ENCODE measurements at places on chromosomes 3 and 15.

- DNase-seq: no peak
These were observed 76.8 kb upstream of the DPH6 start for GRCh38 chr15:35622641-35623340.

DNA sequence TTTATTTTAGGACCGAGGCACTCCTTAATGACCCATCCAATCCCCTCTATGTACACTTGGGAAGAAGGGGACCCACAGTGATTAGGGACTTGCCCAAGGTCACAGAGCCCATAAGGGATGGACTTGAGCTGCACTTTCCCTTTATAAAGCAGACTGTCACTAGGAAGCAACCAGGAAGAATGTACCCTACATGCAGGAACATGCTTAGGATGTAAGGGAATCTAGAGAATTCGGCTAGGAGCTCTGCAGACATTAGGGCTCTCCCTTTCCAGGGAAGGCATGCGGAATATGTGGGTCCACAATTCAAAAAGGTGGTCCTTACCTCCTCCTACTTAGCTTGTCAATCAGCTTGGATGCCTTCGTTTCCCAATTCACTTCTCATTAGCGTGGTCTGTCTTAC is 78.7 kb downstream of the TMEM266 start:
- DNase-seq: no peak

DNA sequence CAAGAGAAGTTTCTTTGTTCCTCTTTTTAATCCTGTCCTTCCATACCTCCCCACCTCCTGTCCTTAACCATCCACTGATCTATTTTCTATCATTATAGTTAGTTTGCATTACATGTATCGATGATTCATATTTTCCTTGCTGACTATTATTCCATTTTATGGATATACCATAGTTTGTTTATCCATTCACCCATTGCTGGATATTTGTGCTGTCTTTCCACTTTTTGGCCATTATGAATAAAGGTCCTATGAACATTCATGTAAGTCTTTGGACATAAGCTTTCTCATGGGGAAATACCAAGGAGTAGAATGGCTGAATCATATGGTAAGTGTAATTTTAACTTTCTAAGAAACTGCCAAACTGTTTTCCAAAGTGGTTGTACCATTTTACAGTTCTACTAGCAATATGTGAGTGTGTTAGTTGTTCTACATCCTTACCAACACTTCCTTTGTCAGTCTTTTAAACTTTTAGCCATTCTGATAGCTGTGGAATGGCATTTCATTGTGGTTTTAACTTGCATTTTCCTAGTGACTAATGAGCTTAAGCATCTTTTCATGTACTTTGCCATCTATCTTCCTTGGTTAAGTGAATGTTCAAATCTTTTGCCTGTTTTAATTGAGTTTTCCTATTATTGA is 11.7 kb downstream of the ATP6V1A start:
- no peak for DNase-seq

GRCh38 chr3:42515391-42515916 is 13.0 kb downstream of the VIPR1 start:
- no peak for DNase-seq

DNA sequence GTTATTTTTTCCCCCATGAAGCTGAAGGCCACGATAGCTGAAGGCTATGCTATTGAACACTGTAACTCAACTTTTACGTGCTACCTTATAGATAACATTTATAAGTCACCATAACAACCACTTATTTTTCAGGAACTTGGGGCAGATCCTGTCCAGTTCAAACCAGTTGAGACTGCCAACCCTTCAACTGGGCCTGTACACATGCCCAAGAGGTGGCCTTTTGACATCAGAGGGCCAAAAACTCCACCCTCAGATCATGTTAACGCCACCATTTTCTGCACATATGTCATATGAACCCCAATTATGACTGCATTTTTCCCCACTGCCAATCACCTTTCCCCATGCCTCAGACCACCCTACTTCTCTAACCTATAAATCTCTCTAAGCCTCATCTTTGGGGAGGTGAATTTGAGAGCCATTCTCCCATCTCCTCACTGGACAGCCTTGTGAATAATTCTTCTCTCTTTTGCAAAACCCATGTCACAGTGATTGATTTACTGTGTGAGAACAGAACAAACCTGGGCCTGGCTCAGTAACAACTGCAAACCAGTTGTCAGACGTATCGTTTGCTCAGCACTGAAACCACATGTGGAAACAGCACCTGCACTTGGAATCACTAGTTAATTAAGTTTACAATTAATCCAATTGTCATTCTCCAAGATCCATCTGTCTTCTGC is 42.5 kb downstream of the ZNF445 start:
- no peak for DNase-seq

DNA sequence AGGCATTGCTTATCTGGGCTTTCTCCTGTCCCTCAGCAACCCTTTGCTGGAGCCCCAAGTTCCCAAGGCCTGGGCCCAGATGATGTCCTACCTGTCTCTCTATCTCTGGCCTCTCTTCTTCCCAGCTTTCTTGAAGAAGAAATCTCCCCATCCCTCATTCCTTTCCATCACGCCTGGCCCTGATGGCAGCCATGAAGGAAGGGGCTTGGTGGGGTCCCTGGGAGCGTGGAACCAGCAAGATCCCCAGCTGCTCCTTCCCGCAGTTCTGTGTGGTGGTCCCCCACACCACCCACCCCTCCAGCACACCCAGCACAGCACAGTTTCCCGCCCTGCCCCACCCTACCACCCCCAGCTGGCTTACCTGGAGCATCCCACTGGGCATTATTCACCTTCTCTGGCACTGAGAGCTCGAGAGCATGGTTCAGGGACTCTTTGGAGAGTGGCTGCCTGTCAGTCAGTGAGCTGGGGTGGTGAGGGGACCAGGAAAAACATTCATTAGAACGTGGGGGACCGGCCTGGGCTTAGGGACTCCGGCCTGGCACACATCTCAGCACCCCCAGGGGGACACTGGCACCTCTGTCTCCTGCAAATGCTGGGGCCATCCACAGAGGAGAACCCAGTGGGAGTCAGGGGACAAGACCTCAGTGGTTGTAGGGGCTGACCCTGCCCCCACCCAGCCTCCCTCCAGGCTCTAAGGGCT is 26.6 kb downstream of the ACSBG1 start:
- DNase-seq: no peak

- DNase-seq: no peak
These were observed 2.5 kb downstream of the TM4SF1 start for GRCh38 chr3:149374793-149375500.

GRCh38 chr15:61049934-61050333 is 179.2 kb downstream of the RORA start:
- no peak for DNase-seq

- DNase-seq: no peak
These were observed 183.9 kb downstream of the PDCD6IP start for GRCh38 chr3:33982269-33982798.

DNA sequence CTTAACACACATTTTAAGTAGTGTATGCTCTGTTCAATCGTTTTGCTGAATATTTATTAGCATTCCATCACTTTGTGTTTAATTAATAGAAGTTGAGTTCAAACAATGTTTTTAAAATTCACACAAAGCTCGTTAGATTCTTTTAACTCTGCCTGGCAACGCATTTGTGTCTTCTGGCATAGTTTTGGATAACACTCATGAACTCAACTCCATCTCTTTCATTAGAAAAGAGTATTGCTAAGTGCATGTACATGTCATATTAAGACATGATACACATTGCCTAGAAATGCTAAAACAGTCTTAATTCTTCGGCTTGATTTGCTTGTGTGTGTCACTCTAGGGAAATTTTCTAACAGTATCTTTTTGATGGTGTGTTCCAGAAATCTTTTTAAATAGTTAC is 15.7 kb downstream of the TSC22D2 start:
- no peak for DNase-seq

GRCh38 chr3:98945101-98945524 is 43.6 kb upstream of the DCBLD2 start:
- no peak for DNase-seq

DNA sequence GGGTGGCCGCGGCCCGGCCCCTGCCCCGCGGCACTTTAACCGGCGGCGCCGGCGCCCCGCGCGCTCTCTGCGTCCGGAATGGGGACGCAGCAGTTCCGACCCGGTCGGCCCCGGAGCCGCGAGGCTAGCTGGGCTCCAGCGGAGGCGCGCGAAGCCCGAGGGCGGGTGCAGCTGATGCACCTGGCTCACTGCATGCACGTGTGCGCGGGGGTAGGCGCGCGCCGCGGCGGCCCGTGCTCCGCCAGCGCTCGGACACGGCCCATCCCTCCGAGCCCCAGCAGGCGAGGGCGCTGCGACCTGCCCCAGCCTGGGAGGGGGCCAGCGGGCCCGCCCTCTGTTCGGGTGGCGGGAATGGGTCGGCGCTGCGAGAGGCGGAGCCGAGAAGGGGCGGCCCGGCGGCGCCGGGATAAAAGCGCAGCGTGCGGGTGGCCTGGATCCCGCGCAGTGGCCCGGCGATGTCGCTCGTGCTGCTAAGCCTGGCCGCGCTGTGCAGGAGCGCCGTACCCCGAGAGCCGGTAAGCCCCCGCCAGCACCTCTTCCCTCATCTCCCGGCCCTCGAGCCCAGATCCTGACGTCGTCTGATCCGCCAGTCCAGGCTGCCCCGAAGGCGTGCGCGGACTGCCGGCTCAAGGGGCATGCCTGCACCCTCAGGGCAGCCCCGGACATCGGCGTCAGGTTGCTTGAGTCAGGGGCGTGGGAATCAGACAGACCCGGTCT is at the start of the genes CHDH and IL17RB:
Gene CHDH (minus strand): TSS at position 286 of the 717 bp plus-strand sequence. CDS start 22,411 bp downstream, outside the sequence.
Gene IL17RB (plus strand): TSS at position 435 of the 717 bp plus-strand sequence. CDS start 21 bp downstream, at position 456.
- DNase-seq: no peak

DNA sequence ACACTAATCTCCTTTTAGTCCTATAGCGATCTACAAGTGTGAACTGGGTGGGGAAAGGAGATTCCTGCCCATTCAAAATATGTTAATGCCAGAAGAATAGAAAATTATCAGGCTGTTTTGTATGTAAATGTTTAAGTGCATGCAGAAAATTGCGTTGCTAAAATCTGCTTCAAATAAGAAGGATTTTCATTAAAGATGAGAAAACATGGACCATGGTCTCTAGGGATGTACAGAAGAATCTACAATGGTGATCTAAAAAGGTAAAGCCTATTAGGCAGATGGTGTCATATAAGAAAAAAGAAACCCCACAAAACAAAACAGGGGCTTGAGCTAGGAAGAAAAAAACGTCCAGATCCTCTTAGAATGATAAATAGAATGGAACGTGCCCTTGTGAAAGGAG is 287.5 kb upstream of the ROBO1 start:
- no peak for DNase-seq

DNA sequence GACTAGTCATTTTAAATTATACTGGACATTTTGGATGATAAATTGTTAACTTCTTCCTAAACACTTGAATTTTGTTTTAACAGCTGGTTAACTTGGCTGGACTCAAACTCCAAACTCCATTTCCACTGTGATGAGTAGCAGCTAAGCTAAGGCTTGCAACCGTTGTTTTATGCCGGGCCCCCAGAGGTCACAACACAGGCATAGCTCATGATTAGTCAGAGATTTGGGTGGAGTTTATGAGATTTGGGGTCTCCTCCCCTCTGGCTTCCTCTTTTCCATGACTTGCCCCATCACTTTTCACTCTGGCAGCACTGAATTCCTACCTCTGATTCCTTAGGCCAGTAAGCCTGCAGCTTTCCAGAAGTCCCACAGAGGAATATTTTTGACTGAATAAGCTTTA is 12.8 kb downstream of the THAP10 start:
- DNase-seq: no peak

DNA sequence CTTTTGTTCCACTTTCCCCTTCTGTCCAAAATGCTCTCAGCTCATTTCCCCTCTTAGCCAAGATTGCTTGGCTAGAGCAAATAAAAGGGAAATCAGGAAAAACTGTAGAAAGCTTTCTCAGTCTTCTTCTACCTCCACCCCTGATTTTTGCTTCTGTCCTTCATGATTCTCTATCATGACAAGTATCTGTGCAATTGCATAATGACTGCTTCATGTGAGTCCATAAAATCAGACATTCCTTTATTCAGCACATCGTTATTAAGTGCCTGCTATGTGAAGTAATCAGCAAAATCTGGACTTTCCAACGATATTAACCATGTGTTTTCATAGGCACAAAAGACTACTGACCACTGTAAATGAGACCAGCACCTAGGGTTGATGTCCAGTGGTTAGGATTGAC is 321.5 kb upstream of the CBLB start:
- no peak for DNase-seq

- no peak for DNase-seq
These were observed 9.3 kb upstream of the TOPAZ1 start for GRCh38 chr3:44232407-44232806.

GRCh38 chr3:53998980-53999379 is 107.3 kb upstream of the SELENOK start:
- no peak for DNase-seq

DNA sequence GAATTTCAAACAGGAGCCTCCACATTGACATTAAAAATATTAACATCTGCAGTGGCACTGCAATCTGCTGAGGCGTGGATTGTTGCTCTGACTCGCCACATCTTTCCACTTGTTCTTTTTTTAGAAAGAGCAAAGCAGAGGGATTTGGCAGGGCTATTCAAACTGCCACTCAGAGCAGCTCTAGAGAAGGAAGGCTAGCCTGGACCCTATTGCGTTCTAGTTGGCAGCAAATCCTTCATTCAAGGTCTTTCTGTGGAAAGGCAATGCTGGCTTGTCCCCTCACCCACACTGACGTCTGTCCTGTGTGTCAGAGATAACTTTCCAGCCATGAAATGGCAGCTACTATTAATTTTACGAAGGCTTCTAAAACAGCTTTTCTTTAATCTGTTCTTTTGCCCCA is 483.2 kb upstream of the SGO1 start:
- no peak for DNase-seq

GRCh38 chr3:123841476-123842238 is 42.5 kb downstream of the MYLK start:
- no peak for DNase-seq

DNA sequence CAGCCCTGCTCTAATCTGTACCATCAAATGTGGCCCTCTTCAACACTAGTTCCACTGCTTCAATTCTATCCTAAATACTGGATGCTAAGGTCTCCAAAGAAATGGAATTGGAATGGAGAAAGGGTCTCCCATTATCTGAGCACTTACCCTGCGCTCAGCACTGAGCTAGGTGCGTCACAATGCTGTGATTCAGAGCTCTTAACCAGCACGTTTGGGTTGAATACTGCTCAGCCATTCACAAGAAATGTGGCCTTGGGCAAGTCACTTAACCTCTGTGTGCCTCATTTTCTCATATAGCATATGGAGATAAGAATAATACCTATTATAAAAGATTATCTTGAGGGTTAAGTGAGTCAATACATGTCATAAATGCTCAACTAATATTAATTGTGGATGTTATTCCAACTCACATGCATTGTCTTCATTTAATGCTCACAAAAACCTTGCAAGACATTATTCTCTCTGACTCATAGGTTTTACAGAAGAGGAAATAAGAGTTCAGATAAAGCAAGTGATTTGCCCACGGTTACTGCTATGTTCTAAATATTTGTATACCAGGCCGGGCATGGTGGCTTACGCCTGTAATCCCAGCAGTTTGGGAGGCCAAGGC is 27.4 kb upstream of the SRGAP3 start:
- no peak for DNase-seq

DNA sequence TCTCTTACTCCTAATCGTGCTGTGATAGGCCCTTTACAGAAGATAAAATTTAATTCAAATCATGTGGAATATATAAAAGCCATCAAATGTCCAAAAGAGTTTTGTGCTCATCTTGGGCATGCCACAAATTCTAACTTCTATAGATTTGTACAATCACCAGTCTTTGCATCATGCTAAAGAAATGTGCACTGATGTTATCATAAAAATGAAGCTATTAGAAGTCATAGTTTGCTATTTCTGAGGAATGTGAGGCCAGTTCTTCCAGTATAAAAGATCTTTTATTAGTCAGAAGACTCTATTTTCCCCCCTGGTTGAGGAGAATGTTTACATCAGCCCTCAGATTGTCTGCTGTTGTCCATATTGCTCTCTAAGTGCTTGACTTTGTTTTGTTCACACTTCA is 2.1 kb upstream of the ANXA2 start:
- no peak for DNase-seq
